ENCODE measurements at places on chromosomes 16 and 17.

- no peak for DNase-seq
Observed at GRCh38 chr17:75102385-75102821, 7.4 kb upstream of the ARMC7 start.

- DNase-seq, result no peak
Observed at GRCh38 chr17:5422505-5422904, 2.5 kb downstream of the RPAIN start.

- no peak for DNase-seq
Observed at GRCh38 chr17:80422276-80422675, 7.3 kb downstream of the ENDOV start.

GRCh38 chr16:49701789-49702494, 154.0 kb downstream of the ZNF423 start:
- no peak for DNase-seq

GRCh38 chr17:80445726-80446110, 30.7 kb downstream of the NPTX1 start:
- DNase-seq, result no peak

DNA sequence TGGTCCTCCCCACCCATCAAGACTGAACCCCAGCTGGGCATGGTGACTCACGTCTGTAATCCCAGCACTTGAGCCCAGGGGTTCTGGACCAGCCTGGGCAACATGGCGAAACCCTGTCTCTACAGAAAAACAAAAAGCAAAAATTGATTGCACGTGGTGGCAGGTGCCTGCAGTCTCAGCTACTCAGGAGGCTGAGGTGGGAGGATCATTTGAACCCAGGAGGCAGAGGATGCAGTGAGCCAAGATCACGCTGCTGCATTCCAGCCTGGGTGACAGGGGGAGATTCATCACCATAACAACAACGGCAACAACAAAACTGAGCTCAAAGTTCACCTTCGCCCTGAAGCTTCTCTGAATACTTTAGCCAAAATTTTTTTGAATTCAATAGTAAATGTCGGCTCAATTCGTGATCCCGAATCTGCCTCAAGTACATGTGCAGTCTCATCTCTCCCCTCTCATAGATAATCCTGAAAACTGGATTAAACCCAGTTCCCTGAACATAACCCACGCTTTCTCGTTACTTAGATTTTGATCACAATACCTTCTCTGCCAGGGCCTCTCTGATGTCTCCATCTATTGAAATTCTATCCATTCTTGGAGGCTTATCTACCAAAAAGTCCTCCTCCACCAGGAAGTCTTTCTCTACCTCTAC, 13.5 kb upstream of the MYH10 start:
- DNase-seq, result no peak
